ENCODE measurements at places on chromosomes 2 and 18.

- no peak for DNase-seq
Measured at GRCh38 chr2:11936761-11937160, 190.3 kb downstream of the LPIN1 start.

GRCh38 chr2:20300656-20301055 is 50.0 kb downstream of the PUM2 start:
- no peak for DNase-seq

DNA sequence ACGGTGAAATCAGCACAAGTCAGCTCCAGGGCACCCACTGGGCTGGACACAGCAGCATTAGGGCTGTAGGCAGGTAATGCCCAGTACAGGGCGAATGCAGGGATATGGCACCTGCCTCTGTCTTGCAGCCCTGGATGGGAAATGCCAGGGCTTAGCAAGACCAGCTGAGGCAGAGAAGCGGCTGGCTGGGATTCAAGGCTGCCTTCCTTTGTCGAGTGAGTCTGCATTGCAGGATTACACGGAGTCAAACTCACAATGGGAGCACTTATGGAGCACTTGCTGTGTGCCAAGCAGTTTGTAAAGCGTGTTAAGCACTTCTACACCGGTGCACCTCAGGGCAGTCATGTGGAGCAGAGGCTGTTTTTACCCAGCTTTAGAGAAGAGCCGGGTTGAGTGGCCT is 87.3 kb upstream of the HDAC4 start:
- DNase-seq: no peak

DNA sequence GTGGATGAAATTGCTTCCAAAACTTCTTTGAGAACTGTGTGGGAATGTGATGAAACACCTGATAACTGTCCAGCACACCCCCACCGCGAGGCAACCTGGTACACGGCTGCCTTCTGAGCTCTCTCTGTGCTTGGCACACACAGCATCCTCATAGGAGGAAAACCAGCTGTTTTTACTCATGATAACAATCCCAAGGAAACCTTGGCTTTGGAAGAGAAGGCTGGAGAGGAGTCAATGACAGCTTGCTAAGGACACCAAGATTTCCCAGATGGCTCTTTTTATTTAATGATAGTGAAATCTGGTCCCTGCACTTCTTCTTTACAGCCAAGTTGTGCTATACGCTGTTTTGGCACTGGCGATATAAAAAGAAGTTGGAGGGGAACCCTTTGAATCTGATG is 232.5 kb upstream of the FN1 start:
- no peak for DNase-seq

- no peak for DNase-seq
Measured at GRCh38 chr2:96875498-96876268, 5.8 kb upstream of the SEMA4C start.

DNA sequence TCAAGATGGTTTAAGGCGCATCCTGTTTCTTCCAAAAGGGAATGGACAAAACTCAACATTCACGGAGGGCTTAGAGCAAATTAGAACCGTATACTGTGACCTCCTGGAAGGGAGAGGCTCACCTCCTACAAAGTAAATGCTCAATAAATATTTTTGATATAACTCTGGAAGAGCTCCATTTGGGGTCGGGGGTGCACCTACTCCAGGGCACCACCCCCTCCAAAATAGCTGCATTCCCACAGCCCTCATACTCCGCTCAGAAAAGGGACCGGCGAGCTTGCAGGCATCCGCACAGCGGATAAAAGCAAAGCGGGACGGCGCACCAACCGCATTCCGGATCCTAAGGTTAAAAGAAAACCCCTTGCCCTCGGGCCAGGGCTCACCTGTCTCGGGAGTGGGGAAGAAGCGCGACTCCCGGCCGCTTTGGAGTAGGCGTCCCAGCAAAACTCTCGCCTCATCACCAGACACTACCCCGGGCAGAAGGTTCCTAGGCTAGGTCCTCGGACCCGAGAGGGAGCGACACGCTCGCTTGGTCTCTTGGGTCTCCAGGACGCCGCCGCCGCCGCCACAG is 378 bp downstream of the WDPCP start:
- no peak for DNase-seq

All from SHP77 treated with DMSO at 0.1 percent for 48 hours (cell line).